ENCODE measurements at places on chromosomes 16 and 17.

GRCh38 chr17:60098578-60098977 lies 19.9 kb upstream of the HEATR6 start:
- DNase-seq: no peak

GRCh38 chr17:15185625-15185991 lies 79.5 kb downstream of the PMP22 start:
- no peak for DNase-seq

DNA sequence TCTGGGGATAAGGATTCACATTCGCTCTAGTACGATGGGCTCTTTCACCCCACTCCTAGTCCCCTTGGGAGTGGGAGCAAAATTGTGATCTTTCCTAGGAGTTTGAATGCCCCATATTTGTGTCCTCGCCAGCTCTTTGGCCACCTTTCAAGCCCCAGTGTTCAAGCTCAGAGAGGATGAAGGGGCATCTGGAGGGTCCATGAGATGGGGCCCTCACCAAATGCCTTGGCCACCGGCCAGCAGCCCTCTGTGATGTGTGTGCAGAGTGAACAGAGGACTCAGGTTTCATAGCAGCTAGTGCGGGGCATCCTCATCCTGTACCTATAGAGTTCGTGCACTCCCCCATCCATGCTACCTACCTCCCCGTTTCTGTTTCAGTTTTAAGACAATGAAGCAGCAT lies 140.6 kb downstream of the RAB11FIP4 start:
- DNase-seq: no peak

- DNase-seq: no peak
Measured at GRCh38 chr17:82056729-82057621, 5.3 kb downstream of the GPS1 start.

DNA sequence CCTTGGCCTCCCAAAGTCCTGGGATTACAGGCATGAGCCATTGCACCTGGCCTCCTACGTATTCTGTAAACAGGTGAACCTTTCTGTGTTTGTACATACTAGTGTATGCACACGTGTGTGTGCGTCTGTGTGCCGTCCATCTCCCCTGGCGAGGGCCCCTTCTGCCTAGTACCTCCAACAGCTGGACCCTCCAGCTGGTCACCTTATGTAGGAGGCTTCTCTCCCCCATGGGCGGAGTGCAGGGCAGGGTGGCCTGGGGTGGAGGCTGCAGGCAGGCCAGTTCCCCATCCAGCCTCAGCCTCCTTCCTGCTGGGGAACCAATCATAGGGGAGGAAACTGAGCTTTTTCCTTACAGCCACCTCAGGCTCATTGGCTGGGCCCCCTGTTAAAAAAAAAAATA lies 24.4 kb upstream of the DOC2B start:
- no peak for DNase-seq

GRCh38 chr16:2019518-2019920 lies at the start of gene NPW:
Gene NPW (plus strand): TSS chr16:2019785.
- no peak for DNase-seq

- DNase-seq: no peak
Measured at GRCh38 chr16:3166505-3166886, 21.5 kb upstream of the OR1F1 start.

DNA sequence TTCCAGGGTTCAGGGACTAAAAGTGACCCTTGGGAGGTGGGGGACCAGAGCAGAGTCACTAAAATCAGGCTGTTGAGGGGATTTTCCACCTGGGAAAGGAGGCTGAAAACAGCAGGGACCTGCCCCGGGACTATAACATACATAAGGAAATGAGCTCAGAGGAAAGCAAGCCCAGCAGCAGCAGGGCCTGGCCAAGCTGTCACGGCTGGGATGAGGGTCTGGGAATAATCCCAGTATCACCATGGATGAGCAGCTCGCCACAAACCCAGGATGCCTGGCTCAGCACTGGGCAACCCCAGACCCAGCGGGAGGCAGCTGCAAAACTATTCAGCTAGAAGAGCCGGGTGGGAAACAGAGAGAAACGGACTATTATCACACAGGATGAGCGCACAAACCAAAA lies 72.4 kb downstream of the RPH3AL start:
- no peak for DNase-seq

- no peak for DNase-seq
Measured at GRCh38 chr16:70750893-70751467, 50.0 kb downstream of the VAC14 start.

DNA sequence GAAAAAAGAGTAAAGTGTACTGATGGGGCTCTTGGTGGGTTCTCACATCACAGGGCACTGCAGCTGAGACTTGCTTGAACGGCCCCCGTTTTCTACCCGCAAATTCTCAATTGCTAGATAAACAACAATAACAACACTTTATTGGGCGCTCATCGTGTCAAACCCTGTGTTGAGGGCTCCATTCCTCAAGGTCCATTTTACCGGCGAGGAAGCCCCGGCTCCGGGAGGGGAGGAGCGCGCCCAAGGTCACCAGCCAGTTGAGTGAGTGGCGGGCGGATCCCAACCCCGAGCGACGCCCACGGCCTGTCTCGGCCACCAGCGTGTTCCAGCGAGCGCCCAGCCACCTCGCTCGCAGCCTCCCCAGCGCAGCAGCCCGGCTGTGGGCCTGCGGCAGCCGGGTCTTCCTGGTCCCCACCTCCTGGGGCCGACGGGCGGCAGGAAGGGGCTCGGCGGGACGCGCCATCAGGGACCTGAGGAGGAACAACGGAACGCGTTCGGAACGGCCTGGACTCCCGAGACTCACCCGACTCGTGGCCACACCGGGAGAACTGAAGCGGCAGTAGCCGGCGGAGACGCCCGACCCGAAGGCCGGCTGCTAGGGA lies 373 bp downstream of the CMC2 start:
- peak; percentile 47 for DNase-seq

- DNase-seq: no peak
Measured at GRCh38 chr17:72839131-72839725, 253.3 kb downstream of the SLC39A11 start.

- no peak for DNase-seq
Measured at GRCh38 chr17:73595479-73595878, 48.8 kb downstream of the SDK2 start.

DNA sequence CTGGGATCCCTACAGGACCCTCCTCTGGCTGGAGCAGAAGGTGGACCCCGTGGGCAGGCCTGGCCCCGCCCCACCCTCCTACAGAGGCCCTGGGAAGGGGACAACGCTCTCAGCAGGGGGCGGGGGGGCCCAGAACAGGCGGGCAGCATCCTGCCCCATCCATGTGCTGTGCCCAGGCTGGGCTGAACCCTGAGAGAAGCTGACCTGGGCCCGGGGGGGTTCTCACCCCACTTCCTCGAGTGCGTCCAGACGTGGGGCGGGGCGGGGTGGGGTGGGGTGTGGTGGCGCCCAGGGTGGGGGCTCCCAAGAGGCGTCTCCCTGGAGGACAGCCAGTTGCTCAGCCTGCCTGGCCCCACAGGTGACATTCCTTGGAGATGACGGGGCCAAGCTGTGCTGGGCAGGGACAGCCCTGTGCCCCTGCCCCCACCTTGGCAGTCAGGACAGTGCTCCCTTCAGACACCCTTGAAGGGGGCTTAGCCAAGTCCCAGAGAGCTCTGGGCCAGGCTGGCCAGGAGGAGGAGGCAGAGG lies 390 bp upstream of the UNC13D start:
- DNase-seq: no peak

- no peak for DNase-seq
Measured at GRCh38 chr16:3183445-3184139, 4.4 kb upstream of the OR1F1 start.

DNA sequence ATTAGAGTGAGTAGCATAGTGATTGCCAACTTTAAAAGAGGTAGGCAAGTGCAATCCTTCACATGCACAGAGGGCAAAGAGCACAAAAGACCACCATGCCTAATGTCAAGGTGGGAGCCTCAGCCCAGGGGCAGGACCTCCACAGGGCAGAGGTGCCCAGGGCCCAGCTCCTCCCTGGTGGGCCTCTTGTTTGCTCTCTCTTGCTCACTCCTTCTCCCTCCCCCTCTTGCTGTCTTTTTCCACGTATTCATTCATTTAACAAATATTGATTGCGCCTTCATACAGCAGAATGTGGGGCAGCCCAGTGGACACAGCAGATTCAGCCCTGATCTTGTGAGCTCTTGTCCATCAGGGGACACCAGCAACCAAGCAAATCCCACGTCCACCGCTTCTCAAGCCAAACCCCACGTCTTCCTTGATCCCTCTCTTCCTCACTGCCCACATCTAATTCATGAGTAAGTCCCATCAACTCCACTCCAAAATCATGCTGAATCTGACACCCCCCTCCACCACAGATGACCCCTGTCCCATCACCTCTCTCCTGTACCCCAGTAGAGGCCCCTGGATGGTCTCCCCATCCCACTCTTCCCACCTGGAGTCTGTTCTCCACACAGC lies 44.1 kb upstream of the RPL38 start:
- no peak for DNase-seq

DNA sequence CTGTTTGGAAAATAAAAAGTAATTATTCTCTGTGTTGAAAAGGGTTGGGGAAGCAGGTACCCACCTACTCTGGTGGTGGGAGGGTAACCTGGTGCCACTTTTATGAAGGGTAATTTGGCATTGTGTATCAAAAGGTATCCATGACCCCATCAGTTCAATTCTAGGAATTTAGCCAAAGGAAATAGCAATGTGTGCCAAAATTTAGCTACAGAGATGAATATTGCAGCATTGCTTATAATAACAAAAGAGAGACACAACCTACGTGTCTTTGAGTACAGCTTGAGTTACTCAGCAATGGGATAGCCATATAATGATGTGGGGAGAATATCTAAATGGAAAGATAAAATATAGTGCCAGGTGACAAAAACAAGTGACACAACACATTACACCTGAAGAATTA lies 170.7 kb downstream of the NTN1 start:
- DNase-seq: no peak

DNA sequence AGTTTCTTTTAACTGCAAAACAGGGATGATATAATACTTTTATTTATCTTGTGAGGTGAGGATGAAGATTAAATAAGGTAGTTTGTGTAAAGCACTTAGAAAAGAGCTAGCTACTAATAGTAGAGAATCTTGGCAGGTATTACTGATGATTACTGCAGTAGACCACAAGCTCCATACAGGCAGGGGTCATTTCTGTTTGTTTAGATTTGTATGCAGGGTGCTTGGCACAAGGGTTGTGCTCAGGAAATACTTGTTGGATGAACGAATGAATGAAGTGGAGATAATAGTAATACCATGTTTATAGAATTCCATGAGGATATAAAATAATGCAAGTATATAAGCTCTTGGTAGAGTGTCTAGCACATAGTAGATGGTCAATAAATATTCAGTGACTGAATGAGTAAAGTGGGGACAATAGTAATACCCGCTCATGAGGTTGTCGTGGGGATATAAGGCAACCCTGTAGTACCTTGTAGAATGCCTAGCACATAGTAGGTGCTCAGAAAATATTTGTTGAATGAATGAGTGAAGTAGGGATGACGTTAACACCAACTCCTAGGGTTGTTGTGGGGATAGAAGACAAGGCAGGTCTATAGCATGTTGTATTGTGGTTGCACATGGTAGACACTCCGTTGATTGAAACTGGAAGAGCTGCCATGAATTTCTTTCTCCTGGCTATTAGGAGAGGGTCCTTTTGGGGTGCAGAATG lies 83.0 kb downstream of the ABCC1 start:
- no peak for DNase-seq

- DNase-seq: no peak
Measured at GRCh38 chr17:57035971-57036481, 49.0 kb upstream of the AKAP1 start.

DNA sequence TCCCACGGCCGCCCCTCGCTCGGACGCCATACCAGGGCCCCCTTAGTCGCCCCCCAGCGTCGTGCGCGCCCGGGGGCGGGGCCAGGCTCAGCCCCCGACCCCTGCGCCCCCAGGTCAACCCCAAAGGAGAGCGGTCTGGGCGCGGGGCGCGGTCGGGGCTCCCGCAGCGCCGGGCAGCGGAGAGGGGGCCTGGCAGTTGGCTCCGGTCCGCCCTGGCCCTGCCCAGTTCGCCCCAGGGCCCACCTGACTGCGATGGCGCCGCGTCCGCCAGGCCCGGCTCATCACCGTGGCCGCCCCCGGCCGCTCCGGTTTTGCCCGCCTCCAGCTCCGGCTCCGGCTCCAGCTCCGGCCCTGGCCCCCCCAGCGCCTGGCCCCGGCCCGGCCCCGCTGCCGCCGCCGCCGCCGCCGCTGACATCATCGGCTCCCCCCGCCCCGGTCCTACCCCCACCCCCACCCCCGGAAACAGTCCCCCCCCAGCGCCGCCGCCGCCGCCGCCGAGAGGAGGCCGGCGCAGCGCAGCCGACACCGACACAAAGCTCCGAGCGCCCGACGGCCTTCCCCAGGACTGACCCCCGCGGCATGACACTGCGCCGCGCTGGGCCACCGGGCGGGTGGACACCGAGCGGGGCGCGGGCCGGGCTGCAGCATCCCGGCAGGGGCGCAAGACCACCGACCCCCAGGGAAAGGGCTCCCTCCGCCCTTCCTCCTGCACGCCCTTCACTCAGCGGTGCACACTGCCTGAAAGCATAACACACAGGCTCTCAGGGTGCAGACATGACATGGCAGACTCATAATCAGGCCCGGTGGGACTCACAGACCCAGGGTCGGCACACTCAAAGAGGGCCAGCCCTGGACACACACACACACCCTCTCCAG lies at the start of gene ZBTB4:
Gene ZBTB4 (minus strand): TSS at position 419 of the 876 bp plus-strand sequence. CDS start 12,830 bp downstream, outside the sequence.
- no peak for DNase-seq

DNA sequence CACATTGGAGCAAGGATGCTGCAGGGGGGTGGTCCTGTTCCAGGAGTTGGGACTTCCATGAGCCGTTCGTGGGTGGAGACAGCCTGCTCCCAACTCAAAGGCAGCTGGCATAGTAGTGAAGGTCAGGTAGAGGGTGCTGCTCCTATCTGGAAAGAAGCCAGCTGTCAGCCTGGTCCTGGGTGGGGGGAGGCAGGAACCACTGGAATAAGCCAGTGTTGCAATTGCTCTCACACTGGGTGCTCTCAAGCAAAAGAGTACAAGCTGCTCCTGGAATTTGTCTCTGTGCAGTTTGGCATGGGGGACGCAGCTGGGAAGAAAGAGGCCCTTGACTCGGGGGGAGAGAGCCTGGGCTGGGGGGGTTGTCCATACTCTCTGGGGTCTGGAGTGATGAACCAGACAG lies 8.7 kb downstream of the CACNG5 start:
- DNase-seq: no peak

DNA sequence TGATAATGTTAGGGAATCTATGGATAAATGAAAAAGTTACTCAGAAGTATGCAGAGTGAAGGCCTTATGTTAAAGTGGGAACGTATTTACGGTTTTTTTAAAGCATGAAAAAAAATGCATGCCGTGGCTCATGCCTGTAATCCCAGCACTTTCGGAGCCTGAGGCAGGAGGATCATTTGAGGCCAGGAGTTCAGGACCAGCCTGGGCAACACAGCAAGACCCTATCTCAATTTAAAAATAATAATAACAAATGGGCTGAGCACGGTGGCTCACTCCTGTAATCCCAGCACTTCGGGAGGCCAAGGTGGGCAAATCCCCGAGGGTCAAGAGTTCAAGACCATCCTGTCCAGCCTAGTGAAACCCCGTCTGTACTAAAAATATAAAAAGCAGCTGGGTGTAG lies 6.0 kb downstream of the POLR2A start:
- DNase-seq: no peak
